Stimulated activated CD8-positive, alpha-beta memory T cell treated with anti-CD3 and anti-CD28 coated beads, Interleukin-7, amount 100 ng/mL, for 1 hour (primary cell): ENCODE measurements at places on chromosomes 4 and X.

- no peak for DNase-seq
Observed at GRCh38 chr4:140117947-140118346, 36.0 kb downstream of the MAML3 start.

GRCh38 chrX:122269243-122269781 lies 914.8 kb upstream of the GRIA3 start:
- no peak for DNase-seq

- DNase-seq, result no peak
Observed at GRCh38 chrX:143340190-143340589, 177.1 kb downstream of the SPANXN3 start.

- no peak for DNase-seq
Observed at GRCh38 chrX:145190801-145191389, 56.4 kb upstream of the SPANXN1 start.

- DNase-seq, result no peak
Observed at GRCh38 chr4:98290511-98290910, 29.3 kb downstream of the RAP1GDS1 start.

DNA sequence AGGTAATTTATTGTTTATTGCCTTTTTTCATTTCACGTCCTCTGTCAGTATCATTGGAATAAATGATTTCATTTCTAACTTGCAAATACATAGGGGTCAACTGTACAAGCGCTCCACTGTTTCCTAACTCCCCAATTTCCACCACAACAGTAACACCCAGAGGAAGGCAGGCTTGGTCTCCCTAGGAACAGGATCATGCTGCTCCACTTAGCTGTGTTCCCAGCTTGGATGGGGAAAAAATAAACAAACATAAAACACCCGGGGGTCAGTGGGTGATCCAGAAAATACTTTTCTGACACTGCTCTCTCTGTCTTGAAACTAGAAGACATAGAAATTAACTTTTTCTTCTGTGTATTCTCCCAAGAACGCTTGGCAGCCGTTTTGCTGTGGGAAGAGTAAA lies 772.5 kb downstream of the TRIML1 start:
- no peak for DNase-seq

DNA sequence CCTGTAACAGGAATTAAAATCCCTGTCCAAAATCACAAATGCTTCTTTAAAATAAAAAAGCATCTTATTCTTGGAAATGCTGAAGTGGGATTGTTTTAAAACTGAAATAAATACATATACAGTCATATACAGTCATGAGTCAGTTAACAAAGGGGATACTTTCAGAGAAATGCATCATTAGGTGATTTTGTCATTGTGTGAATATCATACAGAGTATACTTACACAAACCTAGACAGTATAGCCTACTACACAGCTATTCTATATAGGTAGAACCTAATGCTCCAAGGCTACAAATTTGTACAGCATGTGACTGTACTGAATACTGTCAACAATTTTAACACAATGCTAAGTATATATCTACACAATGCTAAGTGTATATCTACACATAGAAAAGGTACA lies 104.3 kb downstream of the BRWD3 start:
- DNase-seq, result no peak

DNA sequence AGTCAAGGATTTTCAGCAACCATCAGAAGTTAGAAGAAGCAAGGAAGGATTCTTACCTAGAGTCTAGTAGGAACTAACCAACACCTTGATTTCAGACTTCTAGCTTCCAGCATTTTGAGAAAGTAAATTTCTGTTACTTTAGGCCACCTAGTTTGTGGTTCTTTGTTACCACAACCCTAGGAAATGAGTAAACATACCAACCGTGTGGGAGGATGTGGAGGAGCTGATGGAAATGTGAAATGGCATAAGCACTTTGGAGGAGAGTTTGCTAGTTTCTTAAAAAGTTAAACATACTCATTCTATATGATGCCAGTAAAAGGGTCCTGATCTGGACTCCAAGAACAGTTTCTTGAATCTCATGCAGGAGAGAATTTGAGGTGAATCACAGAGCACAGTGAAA lies 679.4 kb downstream of the PDHA2 start:
- no peak for DNase-seq

DNA sequence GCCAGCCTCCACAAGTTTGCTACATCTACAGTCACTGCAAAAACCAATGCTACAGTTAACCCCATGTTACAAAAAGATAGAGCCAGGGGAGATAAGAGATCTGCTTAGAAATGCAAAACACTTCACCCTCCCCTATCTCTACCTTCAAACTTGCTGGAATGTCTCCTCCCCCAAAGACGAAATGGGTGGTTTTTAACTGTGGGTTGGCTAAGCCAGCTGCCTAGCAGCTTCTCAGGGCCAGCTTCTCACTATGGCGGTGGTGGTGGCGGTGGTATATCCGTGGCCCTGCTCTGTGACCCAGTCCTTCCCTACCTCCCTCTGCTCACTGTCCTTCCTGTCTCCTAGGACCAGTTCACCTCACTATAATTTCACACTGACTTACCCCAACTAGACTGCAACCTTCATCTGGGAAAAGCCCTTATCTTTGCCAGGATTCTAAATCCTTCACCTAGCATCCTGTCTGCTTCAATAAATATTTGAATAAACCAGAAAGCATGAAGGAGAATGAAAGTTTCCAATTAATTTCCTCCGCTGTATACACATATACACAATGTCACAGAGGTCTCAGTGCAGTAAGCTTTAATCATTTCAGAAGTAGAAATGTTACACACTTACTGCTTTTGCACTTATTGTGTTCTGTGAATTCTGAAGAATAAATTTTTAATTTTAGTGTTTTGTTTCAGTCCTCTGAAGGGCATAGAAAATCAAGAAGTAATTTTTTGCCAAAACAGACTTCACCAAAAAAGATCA lies 46.3 kb downstream of the SH3KBP1 start:
- no peak for DNase-seq

GRCh38 chr4:113289766-113290165 lies 240.3 kb downstream of the ANK2 start:
- no peak for DNase-seq

DNA sequence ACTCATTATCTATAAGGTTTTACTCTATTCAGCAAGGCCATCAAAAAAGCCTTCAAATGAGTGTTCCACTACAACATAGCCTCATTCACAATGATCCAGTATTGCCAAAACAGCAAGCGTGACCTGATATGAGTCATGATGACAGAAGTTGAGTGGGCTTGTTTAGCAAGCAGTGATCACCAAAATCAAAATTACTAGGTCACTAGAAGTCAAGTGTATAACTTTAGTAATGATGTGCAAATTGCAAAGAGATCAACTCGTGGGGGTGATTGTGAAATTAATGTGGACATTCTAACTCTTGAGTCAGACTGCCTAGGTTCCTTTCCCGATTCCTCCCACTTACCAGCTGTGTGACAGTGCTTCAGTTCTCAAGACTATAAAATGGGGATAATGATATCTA lies 124.5 kb downstream of the CHM start:
- DNase-seq, result no peak

DNA sequence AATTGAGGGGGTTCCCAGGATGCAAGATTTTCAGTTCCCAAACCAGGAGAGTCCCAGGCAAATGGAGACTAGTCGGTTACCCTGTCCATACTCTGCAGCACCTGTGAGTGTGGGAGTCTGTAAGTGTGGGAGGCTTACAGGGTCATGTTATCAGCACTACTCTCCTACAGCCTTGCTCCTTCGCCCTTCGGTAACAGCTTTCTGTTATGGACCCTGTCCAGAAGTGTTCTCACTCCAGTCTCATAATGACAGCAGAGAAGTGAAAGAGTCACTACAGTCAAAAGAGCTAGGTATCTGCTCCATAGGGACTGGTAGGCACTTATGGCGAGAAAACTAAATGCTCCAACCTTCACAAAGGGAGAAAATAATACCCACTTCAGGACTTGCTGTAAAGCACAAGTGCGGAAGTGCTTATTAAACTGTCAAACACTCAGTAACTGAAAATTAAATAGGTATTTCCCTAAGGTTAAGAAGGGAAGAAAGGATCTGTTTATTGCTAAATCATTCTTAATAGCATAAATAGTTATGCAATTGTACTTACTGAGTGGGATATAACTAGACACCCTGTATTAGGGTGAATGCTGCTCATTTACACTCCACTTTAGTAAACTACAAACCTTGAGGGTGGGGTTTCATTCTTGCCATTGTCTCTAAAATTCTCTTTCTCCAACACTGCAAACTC lies 2.7 kb upstream of the ADH7 start:
- DNase-seq, result no peak

- no peak for DNase-seq
Observed at GRCh38 chr4:75916091-75916661, 13.9 kb upstream of the PPEF2 start.

- no peak for DNase-seq
Observed at GRCh38 chrX:144801786-144802185, 445.5 kb upstream of the SPANXN1 start.

DNA sequence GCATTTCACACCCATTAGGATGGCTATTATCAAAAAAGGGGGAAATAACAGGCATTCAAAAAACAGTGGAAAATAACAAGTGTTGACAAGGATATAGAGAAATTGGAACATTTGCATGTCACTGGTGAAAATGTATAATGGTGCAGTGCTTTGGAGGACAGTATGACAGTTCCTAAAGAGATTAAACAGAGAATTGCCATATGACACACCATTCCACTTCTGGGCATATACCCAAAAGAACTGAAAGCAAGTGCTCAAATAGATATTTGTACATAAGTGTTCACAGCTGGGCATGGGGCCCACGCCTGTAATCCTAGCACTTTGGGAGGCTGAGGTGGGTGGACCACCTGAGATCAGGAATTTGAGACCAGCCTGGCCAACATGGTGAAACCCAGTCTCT lies 348.1 kb downstream of the NR3C2 start:
- no peak for DNase-seq

- DNase-seq, result no peak
Observed at GRCh38 chrX:93332329-93332728, 341.0 kb downstream of the NAP1L3 start.

GRCh38 chr4:157706155-157706554 lies 466.7 kb downstream of the GASK1B start:
- DNase-seq, result no peak

DNA sequence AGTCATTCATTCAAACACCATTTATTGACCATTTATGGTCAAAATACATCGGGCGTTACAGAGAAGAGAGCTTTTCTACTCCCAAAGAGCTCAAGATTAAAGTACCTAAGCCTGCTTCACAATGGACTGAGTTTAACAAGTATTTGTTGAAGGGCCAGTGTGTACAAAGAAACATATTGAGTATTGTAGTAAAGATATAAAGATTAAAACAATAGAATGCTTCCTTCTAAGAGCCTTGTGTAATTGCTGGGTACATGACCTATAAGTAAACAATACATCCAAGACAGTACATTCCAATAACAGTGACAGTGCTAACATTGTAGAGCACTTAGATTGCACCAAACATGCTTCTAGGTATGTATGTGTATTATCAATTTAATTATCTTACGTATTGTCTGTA lies 695.5 kb downstream of the PCDH7 start:
- DNase-seq, result no peak

- no peak for DNase-seq
Observed at GRCh38 chrX:64894454-64895038, 81.7 kb downstream of the ZC4H2 start.

GRCh38 chr4:149985981-149986380 lies 92.3 kb upstream of the DCLK2 start:
- DNase-seq, result no peak

DNA sequence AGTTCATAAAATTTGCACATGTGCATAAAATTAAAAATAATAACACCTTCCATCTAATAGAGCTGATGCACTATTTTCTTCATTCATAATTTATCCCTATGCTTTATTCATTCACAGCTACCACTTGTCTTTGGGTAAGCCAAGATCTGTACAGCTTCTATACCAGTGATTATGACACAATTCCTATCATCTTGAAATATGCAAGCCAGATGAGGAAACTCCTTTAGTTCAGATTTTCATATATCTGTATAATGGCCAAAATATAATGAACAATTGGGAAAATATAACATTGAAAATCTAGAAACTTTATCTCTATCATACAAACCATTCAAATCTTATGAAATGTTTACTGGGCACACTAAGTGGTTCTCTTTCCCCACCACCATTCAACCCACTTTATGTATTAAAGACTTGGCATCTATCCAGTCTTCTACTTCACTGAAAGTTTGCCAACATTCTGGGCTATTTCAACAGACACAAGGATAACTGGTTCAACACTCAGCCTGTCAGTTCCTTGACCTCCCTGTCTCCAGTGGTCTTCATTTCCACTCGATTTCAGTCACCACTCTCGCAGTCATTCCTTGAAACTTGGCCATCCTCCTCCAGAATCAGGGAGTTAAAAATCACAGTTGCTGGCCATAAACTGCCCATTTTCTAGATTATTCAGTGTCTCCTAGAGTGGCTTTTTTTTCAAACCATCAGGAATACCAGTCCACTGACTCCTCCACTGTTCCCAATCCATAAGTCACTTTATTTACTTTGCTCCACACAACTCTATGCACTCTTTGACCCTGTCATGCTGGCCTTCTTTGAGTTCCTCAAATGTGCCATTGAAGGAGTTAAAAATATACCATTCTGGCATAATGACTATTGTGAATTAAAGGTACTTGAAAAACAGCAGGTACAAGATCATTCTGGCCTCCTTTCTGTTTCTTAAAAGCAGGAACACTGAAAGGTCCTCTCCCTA lies 85.5 kb downstream of the CAMK2D start:
- DNase-seq, result no peak

GRCh38 chr4:150781191-150781590 lies 199.2 kb downstream of the MAB21L2 start:
- no peak for DNase-seq

- no peak for DNase-seq
Observed at GRCh38 chr4:126414741-126415140, 1100.0 kb downstream of the FAT4 start.

- no peak for DNase-seq
Observed at GRCh38 chr4:145389550-145389949, 92.1 kb upstream of the SMAD1 start.

- no peak for DNase-seq
Observed at GRCh38 chr4:528296-528695, 29.3 kb downstream of the PIGG start.

DNA sequence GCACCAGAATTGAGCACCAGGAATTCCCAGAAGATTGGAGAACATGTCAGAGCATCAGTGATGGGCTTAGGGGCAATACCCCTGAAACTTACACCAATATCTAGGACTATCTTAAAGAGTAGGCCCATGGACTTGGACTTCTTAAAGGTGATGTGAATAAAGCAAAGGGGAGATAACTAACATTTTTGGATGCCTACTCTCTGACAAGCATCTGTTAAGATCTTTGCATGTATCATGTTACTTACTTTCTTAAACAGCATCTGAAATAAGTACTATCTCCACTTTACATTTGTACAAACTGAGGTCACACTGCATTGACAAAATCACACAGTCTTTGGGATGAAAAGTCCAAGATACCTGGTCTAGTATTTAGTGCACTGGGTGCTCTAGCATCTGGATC lies 258.6 kb upstream of the ARSJ start:
- no peak for DNase-seq

- DNase-seq, result no peak
Observed at GRCh38 chrX:41538707-41539106, 91.6 kb downstream of the NYX start.

- no peak for DNase-seq
Observed at GRCh38 chr4:138910914-138911336, 104.7 kb upstream of the NOCT start.
